ENCODE measurements at places on chromosomes 7 and 10.

GRCh38 chr10:121751191-121751760, 153.0 kb upstream of the FGFR2 start:
- DNase-seq = no peak
- no peak overlapping the region for H3K27ac ChIP-seq
- H3K27me3 ChIP-seq = no peaks in the 10 kb centered on the region

GRCh38 chr10:32161586-32161985, 105.4 kb upstream of the KIF5B start:
- no peaks in the 10 kb centered on the region for H3K36me3 ChIP-seq
- no peaks in the 10 kb centered on the region for H3K4me1 ChIP-seq
- H3K27me3 ChIP-seq = no peaks in the 10 kb centered on the region
- H3K4me3 ChIP-seq = no peak overlapping the region
- no peak overlapping the region for H3K27ac ChIP-seq

DNA sequence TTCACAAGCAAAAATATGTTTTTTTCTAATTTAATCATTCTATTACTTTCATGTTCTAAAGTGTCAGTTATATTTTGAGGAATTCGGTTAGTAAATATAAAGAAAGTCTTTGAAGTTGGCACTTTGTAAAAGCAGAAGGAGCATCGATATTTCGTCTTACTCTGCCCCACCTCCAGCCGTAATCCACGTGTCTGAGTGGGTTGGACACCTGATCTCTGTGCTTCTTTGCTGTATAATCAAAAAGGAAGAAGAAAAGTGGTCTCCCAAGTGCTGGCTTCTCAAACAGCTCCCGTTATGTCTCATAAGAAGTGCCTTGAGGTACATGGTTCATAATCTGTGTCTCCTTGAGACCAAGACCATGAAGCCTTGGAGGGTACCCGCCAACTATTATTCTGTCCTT, 19.8 kb downstream of the PRKAR2B start:
- H3K4me3 ChIP-seq = no peak overlapping the region
- no peaks in the 10 kb centered on the region for H3K36me3 ChIP-seq
- no peak overlapping the region for H3K27ac ChIP-seq
- H3K27me3 ChIP-seq = no peaks in the 10 kb centered on the region

GRCh38 chr10:99375426-99375825, 46.3 kb downstream of the CNNM1 start:
- DNase-seq = no peak
- no peak overlapping the region for H3K27ac ChIP-seq
- H3K36me3 ChIP-seq = no peaks in the 10 kb centered on the region
- H3K27me3 ChIP-seq = peaks cover 33% of the 10 kb centered on the region
- peaks cover 12% of the 10 kb centered on the region for H3K4me1 ChIP-seq

GRCh38 chr7:68103319-68103718, 1106.7 kb downstream of the TYW1 start:
- no peak overlapping the region for H3K4me3 ChIP-seq
- H3K4me1 ChIP-seq = peaks cover 8% of the 10 kb centered on the region
- H3K27ac ChIP-seq = no peak overlapping the region

DNA sequence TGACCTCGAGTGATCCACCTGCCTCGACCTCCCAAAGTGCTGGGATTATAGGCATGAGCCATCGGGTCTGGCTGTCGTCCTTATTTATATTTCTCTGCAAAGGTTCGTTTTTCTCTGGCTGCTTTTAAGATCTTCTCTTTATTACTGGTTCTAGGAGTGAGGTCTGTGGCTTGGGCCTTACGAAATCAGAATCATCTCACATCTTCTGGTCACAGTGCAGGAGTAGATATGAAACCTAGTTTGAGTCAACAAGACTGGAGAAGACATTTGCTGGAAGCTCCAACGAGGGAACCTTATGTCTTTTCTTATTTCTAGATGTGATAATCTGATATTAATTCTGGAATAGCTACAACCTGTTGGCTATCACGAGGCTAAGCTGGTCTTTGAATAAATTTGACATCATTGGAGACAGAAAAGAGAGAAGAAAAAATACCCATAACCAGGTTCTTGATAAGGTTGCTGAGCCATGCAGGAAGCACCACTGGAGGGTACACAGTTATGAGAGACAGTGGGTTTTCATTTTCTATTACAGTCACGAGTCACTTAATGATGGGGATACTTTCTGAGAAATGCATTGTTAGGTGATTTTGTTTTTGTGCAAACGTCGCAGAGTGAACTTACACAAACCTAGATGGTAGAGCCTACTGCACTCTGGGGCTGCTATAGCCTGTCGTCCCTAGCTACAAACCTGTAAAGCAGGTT, 25.6 kb upstream of the IL15RA start:
- H3K27me3 ChIP-seq = no peaks in the 10 kb centered on the region
- DNase-seq = peak; percentile 30

DNA sequence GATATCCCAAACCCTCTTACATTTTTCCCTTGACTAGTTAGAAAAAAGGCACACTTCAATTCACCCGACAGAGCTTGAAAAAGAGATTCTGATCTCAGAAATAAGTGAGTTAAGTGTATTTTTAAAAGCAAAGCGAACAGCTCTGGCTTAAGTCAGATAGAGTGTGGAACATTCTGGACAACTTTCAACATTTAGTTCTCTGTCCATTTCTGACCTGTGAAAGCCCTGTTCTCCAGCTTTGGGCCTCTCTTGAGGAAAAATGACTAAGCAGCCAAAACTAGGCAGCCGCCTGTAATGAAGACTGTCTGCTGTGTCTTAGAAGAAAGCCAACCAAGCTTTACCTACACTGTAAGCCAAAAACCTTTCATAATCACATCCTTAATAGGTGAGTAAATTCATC, 50.5 kb downstream of the CDK6 start:
- no peaks in the 10 kb centered on the region for H3K36me3 ChIP-seq
- peak overlapping the region; percentile 37 for H3K27ac ChIP-seq
- H3K4me3 ChIP-seq = no peak overlapping the region
- H3K27me3 ChIP-seq = no peaks in the 10 kb centered on the region
- no peak for DNase-seq
- peaks cover 54% of the 10 kb centered on the region for H3K4me1 ChIP-seq

DNA sequence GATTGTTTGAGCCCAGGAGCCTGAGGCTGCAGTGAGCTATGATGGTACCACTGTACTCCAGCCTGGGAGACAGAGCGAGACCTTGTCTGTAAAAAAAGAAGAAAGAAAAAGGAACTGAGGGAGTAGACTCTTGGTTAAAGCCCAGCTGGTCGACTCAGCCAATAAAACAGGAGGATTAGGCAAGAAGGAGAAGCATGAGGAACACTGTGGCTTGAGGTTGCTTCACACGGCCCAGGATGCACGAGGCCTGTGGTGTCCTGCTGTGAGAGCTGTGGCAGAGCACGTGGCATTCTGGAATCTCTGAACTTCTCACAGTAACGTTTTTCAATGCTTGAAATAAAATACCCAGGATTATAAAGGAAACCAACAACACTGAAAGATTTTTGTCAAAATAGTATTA, 93.3 kb downstream of the CUL2 start:
- no peaks in the 10 kb centered on the region for H3K36me3 ChIP-seq
- no peak overlapping the region for H3K4me3 ChIP-seq
- peaks cover 9% of the 10 kb centered on the region for H3K4me1 ChIP-seq
- H3K27ac ChIP-seq = no peak overlapping the region

DNA sequence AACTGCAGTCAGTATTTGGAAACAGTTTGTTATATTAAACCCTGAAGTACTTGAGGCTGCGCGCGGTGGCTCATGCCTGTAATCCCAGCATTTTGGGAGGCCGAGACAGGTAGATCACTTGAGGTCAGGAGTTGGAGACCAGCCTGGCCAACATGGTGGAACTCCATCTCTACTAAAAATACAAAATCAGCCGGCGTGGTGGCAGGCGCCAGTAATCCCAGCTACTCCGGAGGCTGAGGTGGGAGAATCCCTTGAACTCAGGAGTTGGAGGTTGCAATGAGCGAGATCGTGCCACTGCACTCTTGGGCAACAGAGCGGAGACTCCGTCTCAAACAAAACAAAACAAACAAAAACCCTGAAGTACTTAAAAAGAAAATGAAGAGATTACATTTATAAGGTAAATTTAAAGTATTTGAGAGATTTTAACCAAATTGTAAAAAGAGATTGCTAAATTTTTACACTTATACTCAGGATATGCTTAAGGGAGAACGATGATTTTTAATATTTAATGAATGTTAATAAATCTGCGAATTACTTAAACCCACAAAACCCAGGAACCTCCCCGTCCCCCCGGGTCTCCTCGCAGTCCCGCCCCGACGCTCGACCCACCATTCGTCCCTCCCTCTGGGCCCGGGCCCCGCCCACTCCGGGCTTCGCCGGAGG, 425 bp upstream of the MTG1 start:
- no peaks in the 10 kb centered on the region for H3K27me3 ChIP-seq
- peak overlapping the region; percentile 94 for H3K4me3 ChIP-seq
- H3K36me3 ChIP-seq = no peaks in the 10 kb centered on the region
- peak overlapping the region; percentile 80 for H3K27ac ChIP-seq
- DNase-seq = no peak

DNA sequence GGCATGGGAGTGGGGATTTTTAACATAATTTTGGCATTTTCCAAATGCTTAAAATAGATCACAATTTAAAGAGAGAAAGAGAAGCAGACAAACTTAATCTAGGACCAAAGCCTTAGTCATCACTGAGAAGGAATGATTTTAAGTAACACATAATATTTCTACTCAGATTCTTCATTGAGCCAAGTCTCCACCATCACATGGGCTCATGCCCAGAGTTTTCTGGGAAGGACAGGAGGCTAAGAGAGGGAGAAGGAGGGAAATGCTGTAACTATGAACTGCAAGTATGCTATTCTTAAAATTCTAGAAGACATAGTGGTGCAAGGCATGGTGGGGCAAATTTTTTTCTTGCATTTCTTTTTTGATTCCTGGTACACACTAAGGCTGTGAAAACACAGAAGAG, 23.8 kb upstream of the UBE2D1 start:
- H3K27me3 ChIP-seq = no peaks in the 10 kb centered on the region
- no peak for DNase-seq
- H3K36me3 ChIP-seq = no peaks in the 10 kb centered on the region
- H3K4me3 ChIP-seq = no peak overlapping the region
- H3K4me1 ChIP-seq = no peaks in the 10 kb centered on the region

DNA sequence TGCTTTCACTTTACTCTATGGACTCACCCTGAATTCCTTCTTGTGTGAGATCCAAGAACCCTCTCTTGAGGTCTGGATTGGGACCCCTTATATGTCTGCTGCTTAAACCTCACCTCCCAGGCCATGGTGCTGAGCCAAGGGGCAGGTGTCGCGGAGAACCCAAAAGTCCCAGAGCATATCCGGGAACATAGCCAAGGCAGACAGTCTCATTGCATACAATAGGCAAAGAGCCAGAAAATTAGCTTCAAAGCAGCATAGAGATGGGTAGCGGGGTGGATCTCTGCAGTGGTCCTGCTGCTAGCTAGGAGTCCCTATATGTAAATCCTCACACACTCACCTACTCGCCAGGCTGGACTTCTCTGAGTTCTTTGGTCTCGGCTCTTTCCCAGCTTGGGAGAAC, 5.5 kb downstream of the CCL24 start:
- H3K27me3 ChIP-seq = no peaks in the 10 kb centered on the region
- no peak overlapping the region for H3K27ac ChIP-seq
- no peaks in the 10 kb centered on the region for H3K4me1 ChIP-seq

DNA sequence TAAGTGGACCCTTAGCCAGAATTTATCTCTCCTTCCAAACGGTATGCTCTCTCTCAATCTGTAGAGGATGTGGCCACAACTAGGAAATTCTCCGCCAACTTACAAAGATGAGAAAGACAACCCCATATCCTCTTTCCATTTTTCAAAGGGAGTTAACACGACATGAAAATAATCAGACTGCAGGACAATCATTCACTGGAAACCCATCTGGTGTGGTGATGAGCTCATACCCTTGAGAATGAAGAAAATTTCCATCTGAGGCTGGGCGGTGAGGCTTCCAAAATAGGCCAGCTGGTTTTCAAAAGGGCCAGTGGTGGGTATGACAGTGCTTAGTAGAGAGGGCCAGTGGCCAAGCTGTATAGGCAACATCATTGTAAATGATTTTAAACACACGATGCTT, 369.6 kb downstream of the FRMD4A start:
- H3K36me3 ChIP-seq = no peaks in the 10 kb centered on the region
- DNase-seq = no peak
- no peaks in the 10 kb centered on the region for H3K4me1 ChIP-seq
- no peak overlapping the region for H3K4me3 ChIP-seq
- no peaks in the 10 kb centered on the region for H3K27me3 ChIP-seq
- no peak overlapping the region for H3K27ac ChIP-seq

DNA sequence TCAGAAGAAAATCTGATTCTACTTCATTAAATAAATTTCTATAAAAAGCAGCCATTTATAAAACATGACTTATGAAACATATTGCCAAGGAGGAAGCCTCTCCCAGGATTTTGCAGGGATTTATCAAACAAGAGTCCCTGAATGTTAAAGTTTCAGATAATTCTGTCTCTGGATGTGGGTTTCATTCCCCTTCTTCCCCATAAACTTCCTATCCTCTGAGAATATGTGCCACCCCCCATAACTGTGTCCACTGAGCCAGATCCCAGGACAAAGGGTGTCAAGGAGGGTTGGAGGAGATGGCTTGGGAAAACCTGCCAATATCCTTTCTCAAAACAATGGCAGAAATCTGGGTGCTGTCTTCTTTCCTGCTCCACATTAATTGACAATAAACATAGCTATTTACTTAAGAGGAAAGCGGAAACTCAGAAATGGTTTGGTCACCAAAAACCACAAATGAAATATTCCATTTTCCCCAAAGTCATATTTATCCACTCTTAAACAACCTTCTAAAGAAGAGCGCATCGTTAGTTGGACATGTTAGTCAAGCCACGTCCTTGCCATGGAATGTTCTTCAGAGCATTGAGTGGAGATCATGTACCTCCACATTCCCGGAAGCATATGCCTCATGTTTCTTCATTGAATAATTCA, 54.3 kb upstream of the AKR1E2 start:
- H3K27me3 ChIP-seq = no peaks in the 10 kb centered on the region
- no peaks in the 10 kb centered on the region for H3K36me3 ChIP-seq
- H3K4me3 ChIP-seq = no peak overlapping the region
- H3K4me1 ChIP-seq = no peaks in the 10 kb centered on the region
- H3K27ac ChIP-seq = no peak overlapping the region

DNA sequence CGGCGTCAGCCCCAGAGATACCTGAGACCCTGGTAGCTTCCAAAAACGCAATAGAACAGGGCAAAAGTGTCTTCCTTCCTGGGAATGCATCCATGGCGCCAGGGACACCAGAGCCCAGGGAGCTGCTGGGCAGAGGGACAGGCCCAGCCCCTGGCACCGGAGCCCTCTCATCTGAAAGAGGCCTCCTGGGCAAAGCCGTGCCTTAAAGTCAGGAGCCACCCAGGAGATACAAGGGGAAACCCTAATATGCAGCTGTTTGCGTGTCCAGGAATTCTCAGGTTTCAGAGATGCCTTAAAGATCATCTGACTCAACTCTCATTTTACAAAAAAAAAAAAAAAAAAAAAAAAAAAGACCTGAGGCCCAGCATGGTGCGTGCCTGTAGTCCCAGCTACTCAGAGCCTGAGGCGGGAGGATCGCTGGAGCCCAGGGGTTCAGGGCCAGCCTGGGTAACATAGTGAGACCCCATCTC, 28.0 kb downstream of the NUDT1 start:
- H3K27ac ChIP-seq = no peak overlapping the region
- H3K4me3 ChIP-seq = no peak overlapping the region
- no peaks in the 10 kb centered on the region for H3K4me1 ChIP-seq
- no peak for DNase-seq
- H3K36me3 ChIP-seq = no peaks in the 10 kb centered on the region

GRCh38 chr10:79185067-79185774, 116.5 kb downstream of the ZMIZ1 start:
- H3K27me3 ChIP-seq = no peaks in the 10 kb centered on the region
- no peaks in the 10 kb centered on the region for H3K4me1 ChIP-seq
- H3K36me3 ChIP-seq = no peaks in the 10 kb centered on the region

GRCh38 chr7:116732788-116733694, 61.0 kb downstream of the MET start:
- peak; percentile 5 for DNase-seq
- H3K4me3 ChIP-seq = no peak overlapping the region
